Type B pancreatic cell (in vitro differentiated cells): ENCODE measurements at places on chromosomes 1 and 21.

DNA sequence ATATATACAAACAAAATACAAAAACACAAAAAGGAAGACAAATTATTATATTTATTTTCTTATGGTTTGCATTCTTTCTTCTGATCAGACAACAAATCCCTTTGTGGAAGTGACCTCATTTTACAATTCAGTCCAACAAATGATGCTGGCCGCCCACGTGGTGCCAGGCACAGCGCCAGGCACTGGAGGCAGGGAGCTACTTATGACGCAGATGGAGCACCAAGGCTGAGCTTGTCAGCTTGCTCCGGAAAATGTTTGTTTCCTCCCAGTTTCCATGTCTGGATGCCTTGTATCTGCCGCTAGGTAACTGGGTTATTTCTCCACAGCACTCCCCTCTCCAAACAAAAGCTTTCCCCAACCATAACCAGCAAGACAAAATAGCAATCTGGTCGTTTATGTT is 30.7 kb upstream of the CD34 start:
- DNase-seq, result no peak
- no peak overlapping the region for H3K27ac ChIP-seq
- no peak overlapping the region for H3K4me3 ChIP-seq
- no peaks in the 10 kb centered on the region for H3K36me3 ChIP-seq
- peaks cover 15% of the 10 kb centered on the region for H3K27me3 ChIP-seq

DNA sequence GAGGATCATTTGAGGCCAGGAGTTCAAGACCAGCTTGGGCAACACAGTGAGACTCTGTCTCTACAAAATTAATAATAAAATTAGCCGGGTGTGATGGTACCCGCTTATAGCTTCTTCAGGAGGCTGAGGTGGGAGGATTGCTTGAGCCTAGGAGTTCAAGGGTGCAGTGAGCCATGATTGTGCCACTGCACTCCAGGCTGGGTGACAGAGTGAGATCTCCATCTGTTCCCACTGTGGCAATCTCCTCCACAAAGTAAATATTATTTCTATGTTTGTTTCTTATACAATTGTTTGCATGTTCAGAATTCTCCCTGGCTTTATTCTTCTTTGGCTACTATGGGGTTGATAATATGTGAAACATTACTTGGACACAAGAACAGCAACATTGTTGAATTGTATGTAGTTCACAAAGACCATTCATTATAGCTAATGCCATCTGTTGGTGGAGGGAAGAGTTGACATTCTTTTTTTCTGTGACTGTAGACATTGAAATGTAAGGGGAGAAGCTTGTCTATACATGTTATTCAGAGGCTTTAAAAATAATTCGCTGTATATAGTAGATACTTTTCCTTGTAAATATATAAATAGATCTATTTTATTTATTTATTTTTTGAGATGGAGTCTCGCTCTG is 47.8 kb upstream of the SRSF10 start:
- no peaks in the 10 kb centered on the region for H3K27me3 ChIP-seq
- peak overlapping the region; percentile 1 for H3K27ac ChIP-seq
- H3K4me3 ChIP-seq, result no peak overlapping the region
- peaks cover 13% of the 10 kb centered on the region for H3K4me1 ChIP-seq
- no peaks in the 10 kb centered on the region for H3K36me3 ChIP-seq
- no peak for DNase-seq

DNA sequence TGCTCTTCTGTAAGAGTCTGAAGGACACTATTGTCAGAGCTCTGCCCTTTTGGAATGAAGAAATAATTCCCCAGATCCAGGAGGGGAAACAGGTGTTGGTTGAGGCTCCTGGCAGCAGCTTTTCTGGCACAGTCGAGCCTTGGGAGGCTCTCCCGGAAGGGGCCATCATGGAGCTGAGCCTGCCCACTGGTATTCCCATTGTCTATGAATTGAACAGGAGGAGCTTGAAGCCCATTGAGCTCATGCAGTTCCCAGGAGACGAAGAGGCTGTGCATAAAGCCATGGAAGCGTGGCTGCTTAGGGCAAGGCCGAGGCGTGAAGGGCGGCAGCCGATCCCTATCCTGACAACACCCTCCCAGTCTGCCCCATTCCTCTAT is 26.6 kb downstream of the UBE4B start:
- H3K27ac ChIP-seq, result no peak overlapping the region
- peaks cover 22% of the 10 kb centered on the region for H3K4me1 ChIP-seq
- no peaks in the 10 kb centered on the region for H3K27me3 ChIP-seq
- H3K36me3 ChIP-seq, result peaks cover 12% of the 10 kb centered on the region

DNA sequence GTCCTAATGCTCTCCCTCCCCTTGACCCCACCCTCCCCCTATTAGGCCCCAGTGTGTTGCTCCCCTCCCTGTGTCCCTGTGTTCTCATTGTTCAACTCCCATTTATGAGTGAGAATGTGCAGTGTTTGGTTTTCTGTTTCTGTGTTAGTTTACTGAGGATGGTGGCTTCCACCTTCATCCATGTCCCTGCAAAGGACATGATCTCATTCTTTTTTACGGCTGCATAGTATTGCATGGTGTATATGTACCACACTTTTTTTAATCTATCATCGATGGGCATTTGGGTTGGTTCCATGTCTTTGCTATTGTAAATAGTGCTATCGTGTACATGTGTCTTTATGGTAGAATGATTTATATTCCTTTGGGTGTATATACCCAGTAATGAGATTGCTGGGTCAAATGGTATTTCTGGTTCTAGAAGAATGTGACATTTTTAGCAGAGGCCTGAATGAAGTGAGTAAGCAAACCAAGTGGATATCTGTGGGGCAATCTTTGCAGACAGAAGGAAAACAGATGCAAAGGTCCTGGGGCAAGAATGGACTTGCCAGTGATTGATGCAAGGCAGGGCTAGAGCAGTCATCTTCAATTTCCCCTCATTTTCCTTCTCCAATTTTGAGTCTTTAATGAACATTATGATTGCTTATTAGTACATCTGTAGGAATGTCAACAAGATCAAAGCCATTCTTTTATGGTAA is 50.2 kb downstream of the UBE4B start:
- H3K27me3 ChIP-seq, result no peaks in the 10 kb centered on the region
- peaks cover 15% of the 10 kb centered on the region for H3K4me1 ChIP-seq
- H3K4me3 ChIP-seq, result peak overlapping the region; percentile 52
- peaks cover 32% of the 10 kb centered on the region for H3K36me3 ChIP-seq
- DNase-seq, result no peak
- H3K27ac ChIP-seq, result peak overlapping the region; percentile 79

GRCh38 chr1:26602378-26602959 is 72.9 kb downstream of the RPS6KA1 start:
- no peak overlapping the region for H3K27ac ChIP-seq
- no peak for DNase-seq
- no peaks in the 10 kb centered on the region for H3K27me3 ChIP-seq
- no peaks in the 10 kb centered on the region for H3K36me3 ChIP-seq
- H3K4me1 ChIP-seq, result peaks cover 14% of the 10 kb centered on the region

- H3K4me3 ChIP-seq, result peak overlapping the region; percentile 44
- H3K4me1 ChIP-seq, result peaks cover 22% of the 10 kb centered on the region
- peaks cover 49% of the 10 kb centered on the region for H3K27me3 ChIP-seq
- H3K36me3 ChIP-seq, result peaks cover 5% of the 10 kb centered on the region
- no peak overlapping the region for H3K27ac ChIP-seq
Observed at GRCh38 chr1:161261261-161262235, 3.0 kb downstream of the PCP4L1 start.

- no peak for DNase-seq
- H3K36me3 ChIP-seq, result no peaks in the 10 kb centered on the region
- H3K27ac ChIP-seq, result no peak overlapping the region
- H3K27me3 ChIP-seq, result peaks cover 5% of the 10 kb centered on the region
- H3K4me3 ChIP-seq, result no peak overlapping the region
Observed at GRCh38 chr1:58469476-58469875, 77.0 kb downstream of the OMA1 start.

DNA sequence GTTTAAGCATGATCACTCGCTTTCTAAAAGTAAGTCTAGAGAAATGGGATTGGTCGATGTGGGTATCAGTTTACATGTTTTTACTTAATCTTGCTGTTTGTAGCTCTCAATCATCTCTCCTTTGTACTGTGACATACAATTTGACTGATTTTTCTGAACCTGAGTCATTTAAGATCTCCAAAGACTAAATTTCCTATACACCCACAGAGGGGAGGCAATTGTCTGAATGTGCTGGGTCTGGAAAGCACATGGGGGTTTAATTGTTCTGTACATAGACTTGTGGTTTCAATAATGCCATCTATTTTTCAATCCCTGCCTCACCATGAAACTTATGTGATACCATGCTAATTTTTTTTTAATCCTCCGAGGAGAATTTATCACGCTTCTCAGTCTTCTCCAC is 65.8 kb downstream of the USP25 start:
- peaks cover 30% of the 10 kb centered on the region for H3K36me3 ChIP-seq
- H3K27me3 ChIP-seq, result no peaks in the 10 kb centered on the region
- H3K27ac ChIP-seq, result no peak overlapping the region
- no peak for DNase-seq

- peaks cover 34% of the 10 kb centered on the region for H3K4me1 ChIP-seq
- no peaks in the 10 kb centered on the region for H3K27me3 ChIP-seq
- peak overlapping the region; percentile 96 for H3K27ac ChIP-seq
Observed at GRCh38 chr1:23168079-23168444, 594 bp downstream of the LUZP1 start.

GRCh38 chr1:64962441-64962840 is 3.9 kb downstream of the JAK1 start:
- H3K4me3 ChIP-seq, result peak overlapping the region; percentile 41
- H3K4me1 ChIP-seq, result peaks cover 27% of the 10 kb centered on the region
- H3K27me3 ChIP-seq, result no peaks in the 10 kb centered on the region
- H3K27ac ChIP-seq, result peak overlapping the region; percentile 8
- H3K36me3 ChIP-seq, result no peaks in the 10 kb centered on the region

DNA sequence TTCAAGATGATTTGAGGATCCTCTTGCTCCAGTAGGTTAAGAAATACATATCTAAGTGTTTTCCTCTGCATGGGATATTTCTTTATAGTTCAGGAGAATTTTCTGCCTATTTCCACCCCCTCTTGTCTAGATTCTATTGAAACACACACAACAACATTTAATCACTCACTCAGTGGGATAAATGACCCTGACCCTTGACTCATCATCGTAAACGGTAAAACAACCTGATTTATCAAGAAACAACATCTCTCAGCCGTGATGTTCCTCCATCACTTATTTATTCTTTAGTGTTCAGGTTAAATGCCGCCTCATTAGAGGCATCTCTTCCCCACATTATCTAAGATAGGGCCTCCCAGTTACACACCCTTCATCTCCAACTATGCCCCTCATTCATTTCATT is 208.7 kb upstream of the FMN2 start:
- no peak overlapping the region for H3K4me3 ChIP-seq
- no peak overlapping the region for H3K27ac ChIP-seq
- peaks cover 6% of the 10 kb centered on the region for H3K4me1 ChIP-seq
- no peaks in the 10 kb centered on the region for H3K36me3 ChIP-seq
- no peak for DNase-seq

DNA sequence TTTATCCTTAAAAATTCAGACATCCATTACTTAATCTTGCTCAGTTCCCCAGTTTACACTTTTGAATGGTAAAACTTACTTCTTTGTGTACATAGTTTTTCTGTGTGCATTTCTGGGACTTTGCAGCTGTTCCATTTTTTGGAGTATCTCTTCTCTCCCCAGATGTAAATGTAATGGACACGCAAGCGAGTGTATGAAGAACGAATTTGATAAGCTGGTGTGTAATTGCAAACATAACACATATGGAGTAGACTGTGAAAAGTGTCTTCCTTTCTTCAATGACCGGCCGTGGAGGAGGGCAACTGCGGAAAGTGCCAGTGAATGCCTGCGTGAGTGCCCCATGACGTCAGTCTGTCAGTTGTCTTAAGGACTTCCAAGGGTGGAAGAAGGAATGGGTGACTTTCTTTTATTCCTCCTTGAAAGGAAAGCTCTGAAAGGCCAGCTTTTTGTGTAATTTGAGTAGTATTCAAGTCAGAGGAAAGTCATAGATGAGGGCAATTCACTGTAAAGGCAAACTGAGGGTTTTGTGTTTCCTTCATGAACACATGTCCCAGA is 75.7 kb upstream of the LAMC2 start:
- DNase-seq, result no peak
- no peaks in the 10 kb centered on the region for H3K27me3 ChIP-seq
- H3K27ac ChIP-seq, result no peak overlapping the region
- H3K36me3 ChIP-seq, result peaks cover 54% of the 10 kb centered on the region
- H3K4me3 ChIP-seq, result no peak overlapping the region

GRCh38 chr1:59689730-59690129 is 125.0 kb upstream of the HOOK1 start:
- H3K4me1 ChIP-seq, result peaks cover 48% of the 10 kb centered on the region
- no peaks in the 10 kb centered on the region for H3K36me3 ChIP-seq
- no peak for DNase-seq
- H3K27ac ChIP-seq, result peak overlapping the region; percentile 36
- no peak overlapping the region for H3K4me3 ChIP-seq

- no peak overlapping the region for H3K4me3 ChIP-seq
- peaks cover 13% of the 10 kb centered on the region for H3K4me1 ChIP-seq
- no peaks in the 10 kb centered on the region for H3K36me3 ChIP-seq
- H3K27me3 ChIP-seq, result no peaks in the 10 kb centered on the region
- no peak for DNase-seq
- peak overlapping the region; percentile 20 for H3K27ac ChIP-seq
Observed at GRCh38 chr1:15696956-15697521, 12.9 kb downstream of the PLEKHM2 start.

DNA sequence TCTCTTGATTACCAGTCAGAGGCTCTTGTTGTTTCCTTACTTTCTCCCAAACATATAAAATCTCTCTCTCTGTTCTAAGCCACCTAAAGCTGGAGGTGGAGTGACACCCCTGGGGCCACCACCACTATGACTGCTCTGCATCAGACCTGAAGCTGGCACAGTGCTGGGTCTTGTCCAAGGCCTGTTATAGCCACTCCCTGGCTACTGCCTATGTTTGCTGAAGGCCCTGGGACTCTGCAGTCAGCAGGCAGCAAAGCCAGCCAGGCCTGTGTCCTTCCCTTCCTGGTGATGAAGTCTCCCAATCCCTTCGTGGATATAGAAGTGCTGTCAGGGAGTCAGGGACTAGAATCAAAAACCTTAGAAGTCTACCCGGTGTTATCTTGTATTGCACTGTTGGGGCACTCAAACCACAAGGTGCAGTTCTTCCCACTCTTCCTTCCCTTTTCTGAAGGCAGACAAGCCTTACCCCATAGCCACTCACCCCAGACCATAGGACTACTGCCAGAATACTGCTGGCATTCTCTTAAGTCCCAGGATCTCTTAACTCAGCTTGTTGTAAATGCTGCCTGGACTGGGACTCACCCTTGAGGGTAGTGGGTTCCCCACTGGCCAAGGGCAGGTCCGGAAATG is 103.1 kb downstream of the RPS6KC1 start:
- H3K4me1 ChIP-seq, result no peaks in the 10 kb centered on the region
- H3K27ac ChIP-seq, result no peak overlapping the region
- H3K36me3 ChIP-seq, result peaks cover 24% of the 10 kb centered on the region
- H3K27me3 ChIP-seq, result no peaks in the 10 kb centered on the region

DNA sequence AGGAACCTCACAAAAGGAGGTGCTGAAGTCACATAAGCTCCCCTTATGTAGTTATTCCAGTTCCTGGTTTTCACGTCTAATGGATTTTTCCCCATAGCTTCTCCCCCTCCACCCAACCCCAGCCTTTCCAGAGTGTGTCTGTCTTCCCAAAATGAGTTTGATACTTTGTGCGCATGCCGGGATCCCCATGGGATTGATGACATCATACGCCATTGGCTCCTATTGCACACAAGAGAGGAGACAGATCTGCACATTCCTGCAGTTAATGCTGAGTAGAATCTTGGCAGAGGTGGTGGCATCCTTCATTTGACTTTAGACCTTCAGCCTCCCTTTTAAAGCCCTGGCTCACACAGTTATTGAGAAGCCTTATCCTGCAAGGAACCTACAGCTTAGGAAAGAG is 71.4 kb downstream of the DDR2 start:
- no peak for DNase-seq
- no peaks in the 10 kb centered on the region for H3K27me3 ChIP-seq
- no peak overlapping the region for H3K27ac ChIP-seq
- H3K36me3 ChIP-seq, result peaks cover 10% of the 10 kb centered on the region

GRCh38 chr1:54464477-54465146 is 58.4 kb upstream of the SSBP3 start:
- no peaks in the 10 kb centered on the region for H3K27me3 ChIP-seq
- H3K36me3 ChIP-seq, result peaks cover 4% of the 10 kb centered on the region
- DNase-seq, result no peak
- no peak overlapping the region for H3K27ac ChIP-seq
- H3K4me1 ChIP-seq, result peaks cover 49% of the 10 kb centered on the region
